Tibial nerve (tissue), 4 donors: ENCODE measurements at places on chromosomes 16 and 17.

DNA sequence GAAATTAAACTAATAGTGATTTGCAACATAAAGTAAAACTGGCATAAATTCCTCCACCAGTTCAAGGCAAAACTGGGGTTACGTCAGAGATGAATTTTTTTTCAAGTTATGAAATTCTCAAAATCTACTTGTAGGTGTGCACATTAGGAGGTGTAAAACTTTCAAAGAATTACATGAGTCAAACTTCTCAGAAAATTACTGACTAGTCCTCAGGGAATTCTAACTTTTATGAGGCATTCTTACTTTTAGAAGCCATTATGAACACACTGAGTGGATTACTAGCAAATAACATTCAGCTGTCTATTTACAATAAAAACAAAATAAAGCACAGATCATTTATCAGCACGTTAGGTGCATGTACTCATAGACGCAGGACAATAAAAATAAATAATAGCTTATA lies 348.7 kb downstream of the CDH11 start:
- no peaks in the 10 kb centered on the region for H3K27me3 ChIP-seq
- no peak for DNase-seq
- H3K27ac ChIP-seq = no peak overlapping the region

- H3K4me3 ChIP-seq = no peak overlapping the region
Measured at GRCh38 chr17:327296-327695, 25.3 kb downstream of the RPH3AL start.

DNA sequence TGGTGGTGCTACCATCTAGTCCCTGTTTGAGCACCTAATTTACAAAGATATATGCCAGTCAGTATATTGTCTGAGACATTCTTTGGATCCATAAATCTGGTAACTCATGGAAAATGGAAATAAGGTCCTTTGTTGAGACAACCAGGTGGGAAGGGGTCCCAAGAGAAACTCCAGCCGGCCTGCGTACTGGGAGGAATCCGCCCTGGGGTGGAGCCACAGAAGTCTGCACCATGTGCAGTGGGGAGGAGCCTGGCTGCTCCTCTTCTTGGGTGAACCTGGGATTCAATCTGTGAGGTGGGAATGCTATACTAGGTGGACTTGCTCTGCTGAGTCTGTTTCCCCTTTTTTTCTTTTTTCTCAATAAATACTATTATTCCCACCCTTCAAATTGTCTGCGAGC lies 339.2 kb upstream of the TNRC6C start:
- H3K4me3 ChIP-seq = no peak overlapping the region
- no peak overlapping the region for H3K27ac ChIP-seq
- H3K36me3 ChIP-seq = no peaks in the 10 kb centered on the region
- DNase-seq = no peak

GRCh38 chr17:15378243-15378642 lies 36.8 kb upstream of the TEKT3 start:
- H3K4me3 ChIP-seq = no peak overlapping the region
- H3K4me1 ChIP-seq = peaks cover 27% of the 10 kb centered on the region
- no peaks in the 10 kb centered on the region for H3K27me3 ChIP-seq
- H3K36me3 ChIP-seq = no peaks in the 10 kb centered on the region
- no peak overlapping the region for H3K27ac ChIP-seq
- no peak for DNase-seq

DNA sequence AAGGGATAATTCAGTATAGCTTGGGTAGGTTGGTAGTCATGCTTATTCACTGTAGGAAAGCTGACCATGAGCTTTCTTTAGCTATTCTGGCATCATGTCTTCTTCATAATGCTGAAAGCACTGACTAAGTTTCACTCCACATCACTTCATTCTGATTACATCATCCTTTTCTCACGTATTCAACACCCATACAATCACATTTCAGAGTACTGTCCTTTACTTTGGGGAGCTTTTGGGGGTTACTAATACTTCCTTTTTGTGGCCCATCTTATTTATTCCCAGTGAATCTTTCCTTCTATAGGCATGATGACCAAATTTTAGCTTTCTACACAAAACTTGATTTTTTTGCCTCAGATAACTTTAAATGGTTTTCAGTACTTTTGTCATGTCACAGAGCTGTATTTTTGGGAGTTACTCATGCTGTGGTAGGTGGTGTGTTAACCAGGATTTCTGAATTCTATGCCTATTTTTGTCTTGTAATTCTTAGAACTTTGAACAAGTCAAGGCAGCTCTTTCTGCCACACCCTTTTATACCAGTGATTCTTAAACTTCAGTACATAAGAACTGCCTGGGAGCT lies 23.5 kb downstream of the TADA2A start:
- no peak for DNase-seq
- H3K27ac ChIP-seq = no peak overlapping the region
- H3K4me3 ChIP-seq = no peak overlapping the region
- H3K27me3 ChIP-seq = no peaks in the 10 kb centered on the region
- peaks cover 4% of the 10 kb centered on the region for H3K36me3 ChIP-seq

DNA sequence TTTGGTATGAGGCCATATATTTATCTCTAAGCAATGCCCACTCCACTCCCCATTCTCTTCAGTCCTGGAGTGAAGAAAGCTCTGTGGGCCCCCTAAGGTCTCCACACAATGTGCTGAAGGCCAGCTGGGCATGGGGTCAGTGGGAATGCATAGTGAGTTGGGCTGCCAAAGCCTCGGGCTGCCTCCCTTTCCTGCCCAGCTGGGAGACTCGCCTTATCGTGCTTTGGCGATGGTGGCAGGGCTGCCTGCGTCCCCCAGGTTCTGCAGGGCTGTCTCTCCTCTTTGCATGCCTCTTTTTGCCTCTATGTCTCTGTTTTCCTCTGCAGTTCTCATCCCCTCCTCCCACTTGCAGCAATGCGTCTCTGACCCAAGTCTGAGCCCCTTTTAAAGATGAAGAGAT lies 116.5 kb downstream of the CYLD start:
- no peak for DNase-seq
- no peaks in the 10 kb centered on the region for H3K36me3 ChIP-seq
- no peak overlapping the region for H3K27ac ChIP-seq
- no peak overlapping the region for H3K4me3 ChIP-seq

- no peaks in the 10 kb centered on the region for H3K36me3 ChIP-seq
- H3K4me1 ChIP-seq = no peaks in the 10 kb centered on the region
- DNase-seq = no peak
- H3K27ac ChIP-seq = no peak overlapping the region
Measured at GRCh38 chr16:29645694-29646187, 17.3 kb upstream of the SPN start.
